ENCODE measurements at places on chromosomes 7 and 10.

DNA sequence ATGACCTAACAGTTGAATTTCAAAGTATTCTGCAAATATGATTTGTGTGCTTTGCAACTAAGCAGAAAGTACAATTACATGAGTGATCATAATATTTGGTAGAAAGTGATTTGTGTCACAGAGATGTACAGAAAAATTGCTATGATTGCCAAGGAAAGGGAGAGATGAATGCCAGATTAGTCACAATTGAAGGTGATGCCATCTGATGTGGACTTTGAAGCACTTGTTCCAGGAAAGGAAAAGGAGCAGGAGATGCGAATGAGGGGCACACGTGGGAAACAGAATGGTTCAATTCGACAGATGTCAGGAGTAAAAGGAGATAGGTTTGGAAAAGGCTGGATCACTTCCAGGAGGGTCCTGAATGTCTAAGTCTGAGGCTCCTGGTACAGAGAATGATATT is 153.1 kb upstream of the LAMB4 start:
- no peak for DNase-seq

- DNase-seq = no peak
Observed at GRCh38 chr7:1227071-1227804, 5.4 kb upstream of the UNCX start.

DNA sequence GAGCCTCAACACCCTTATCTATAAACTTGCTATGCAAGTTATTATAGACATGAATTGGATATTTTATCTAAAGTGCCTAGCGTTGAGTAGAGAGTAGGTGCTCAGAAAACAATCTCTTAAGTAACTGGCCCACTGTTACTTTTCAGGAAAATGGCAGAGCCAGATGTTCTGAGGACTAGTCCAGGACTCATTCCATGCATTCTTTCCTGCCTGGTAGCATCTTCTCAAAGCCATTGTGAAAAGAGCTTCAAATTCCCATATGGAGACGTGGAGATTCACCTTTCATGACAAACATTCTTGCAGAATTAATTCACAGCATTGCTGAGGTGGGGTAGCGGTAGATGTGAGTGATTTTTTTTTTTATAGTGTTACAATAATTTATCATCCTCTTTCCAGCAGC is 35.9 kb upstream of the ITPRID1 start:
- no peak for DNase-seq

DNA sequence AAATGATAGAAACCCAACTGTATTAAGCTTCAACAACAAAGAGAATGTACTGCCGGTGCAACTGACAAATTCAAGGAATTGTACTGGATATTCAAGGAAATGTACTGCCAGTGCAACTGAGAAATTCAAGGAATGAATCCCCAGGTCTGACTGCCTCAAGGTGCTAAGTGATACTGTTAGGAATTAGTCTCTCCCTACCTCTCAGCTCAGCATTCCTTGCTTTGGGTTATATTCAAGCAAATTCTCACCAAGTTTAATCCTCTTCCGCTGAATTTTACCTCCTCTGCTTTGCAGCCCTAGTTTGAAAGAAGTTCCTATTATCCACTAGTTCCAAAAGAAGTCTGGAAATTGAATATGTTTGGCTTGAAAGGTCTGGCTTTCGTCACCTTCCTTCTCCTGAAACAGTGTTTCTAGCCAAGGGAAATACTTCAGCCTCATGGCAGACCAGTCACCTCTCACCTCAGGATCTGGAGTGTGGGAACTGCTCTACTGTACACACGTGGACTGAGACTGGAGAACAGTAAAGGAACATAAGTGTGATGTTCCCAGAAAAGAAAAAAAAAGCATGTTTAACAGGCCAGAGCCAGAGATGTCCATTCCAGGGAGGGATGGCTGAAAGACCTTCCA is 60.4 kb downstream of the SORCS1 start:
- no peak for DNase-seq

- no peak for DNase-seq
Observed at GRCh38 chr7:103912891-103913605, 76.4 kb downstream of the RELN start.

GRCh38 chr7:115059321-115059720 is 137.4 kb downstream of the MDFIC start:
- no peak for DNase-seq

DNA sequence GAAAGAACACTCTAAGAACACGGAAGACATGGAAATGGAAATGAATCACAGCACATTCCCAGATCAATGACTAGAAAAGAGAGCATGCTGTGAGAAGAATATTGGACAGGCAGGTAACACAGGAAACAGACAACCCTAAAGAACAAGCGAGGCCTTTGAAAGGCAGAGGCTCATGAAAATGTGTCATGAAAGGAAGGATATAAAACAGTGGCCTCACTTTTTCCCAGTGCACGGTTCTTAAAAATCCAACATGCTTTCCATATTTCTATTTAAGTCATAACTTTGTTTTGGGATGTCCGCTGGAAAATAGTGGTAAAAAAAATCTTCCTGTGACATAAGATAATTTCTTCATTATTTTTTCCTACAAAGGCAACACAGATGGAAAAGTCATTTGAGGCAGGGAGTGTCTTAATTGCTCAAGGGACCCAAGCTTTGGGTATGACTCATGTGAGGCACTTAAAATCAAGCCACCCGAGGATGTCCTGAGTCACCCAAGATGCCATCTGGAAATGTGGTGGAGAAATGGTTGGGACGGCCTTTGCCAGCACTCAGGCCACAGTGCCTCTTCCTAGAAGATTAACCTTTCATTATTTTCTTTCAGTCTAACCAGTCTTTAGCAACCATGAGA is 17.0 kb downstream of the ITIH5 start:
- no peak for DNase-seq

GRCh38 chr7:21106296-21106732 is 319.6 kb upstream of the SP8 start:
- DNase-seq = no peak

Data from stimulated activated CD4-positive, alpha-beta T cell treated with anti-CD3 and anti-CD28 coated beads, Interleukin-4, amount 100 ng/mL, for 4 hours (primary cell).